Naive thymus-derived CD8-positive, alpha-beta T cell (primary cell): ENCODE measurements at places on chromosomes 4 and X. TPM values are rescaled to one million over a fixed set of nuclear protein-coding genes. Genes with fewer than 3 reads are reported as not detected.

RPA4 gene
- total RNA-seq: 0.41 TPM

IL2 gene
- not detected for total RNA-seq

NLGN3 gene
- total RNA-seq: 3.1 TPM

DNA sequence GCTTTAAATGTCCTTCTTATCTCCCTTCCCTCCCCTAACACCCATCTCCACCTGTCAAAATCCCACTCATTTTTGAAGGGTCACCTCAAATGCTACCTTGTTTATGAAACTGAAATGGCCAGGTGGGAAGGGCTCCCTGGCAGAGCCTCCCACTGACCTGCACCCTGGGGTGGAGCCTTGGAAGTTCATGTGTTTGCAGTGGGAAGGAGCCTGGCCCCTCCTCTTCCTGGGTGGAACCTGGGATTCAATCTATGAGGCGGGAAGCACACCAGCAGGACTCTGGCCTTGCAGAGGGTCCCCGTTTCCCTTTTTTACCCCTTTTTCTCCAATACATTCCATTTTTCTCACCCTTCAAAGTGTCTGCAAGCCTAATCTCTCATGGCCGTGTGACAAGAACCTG, 197.4 kb downstream of the ENOX2 start:
- no peak overlapping the region for H3K4me3 ChIP-seq
- H3K4me1 ChIP-seq: peaks cover 1% of the 10 kb centered on the region
- H3K27ac ChIP-seq: no peak overlapping the region
- no peaks in the 10 kb centered on the region for H3K36me3 ChIP-seq
- DNase-seq: no peak

DNA sequence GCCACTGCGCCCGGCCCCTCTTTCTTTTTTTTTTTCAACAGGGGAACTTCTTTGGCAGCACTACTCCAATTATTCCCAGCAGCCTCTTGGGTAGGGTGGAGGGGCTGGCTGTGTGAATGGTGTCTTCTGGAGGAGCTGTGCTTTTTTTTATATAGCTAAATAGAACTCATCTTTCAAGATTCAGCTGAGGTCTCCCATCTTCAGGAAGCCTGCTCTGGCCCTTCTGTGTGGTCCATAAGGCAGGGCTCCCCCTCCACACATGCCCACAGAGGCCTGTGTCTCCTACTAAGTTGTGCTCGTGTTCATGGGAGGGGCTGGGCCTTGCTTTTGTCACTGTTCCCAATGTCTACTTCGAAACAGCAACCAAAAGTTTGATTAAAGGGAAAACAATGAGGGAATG, 116.8 kb downstream of the AFAP1 start:
- no peak overlapping the region for H3K4me3 ChIP-seq
- peaks cover 10% of the 10 kb centered on the region for H3K4me1 ChIP-seq
- DNase-seq: no peak
- H3K27me3 ChIP-seq: no peaks in the 10 kb centered on the region
- no peak overlapping the region for H3K27ac ChIP-seq

DNA sequence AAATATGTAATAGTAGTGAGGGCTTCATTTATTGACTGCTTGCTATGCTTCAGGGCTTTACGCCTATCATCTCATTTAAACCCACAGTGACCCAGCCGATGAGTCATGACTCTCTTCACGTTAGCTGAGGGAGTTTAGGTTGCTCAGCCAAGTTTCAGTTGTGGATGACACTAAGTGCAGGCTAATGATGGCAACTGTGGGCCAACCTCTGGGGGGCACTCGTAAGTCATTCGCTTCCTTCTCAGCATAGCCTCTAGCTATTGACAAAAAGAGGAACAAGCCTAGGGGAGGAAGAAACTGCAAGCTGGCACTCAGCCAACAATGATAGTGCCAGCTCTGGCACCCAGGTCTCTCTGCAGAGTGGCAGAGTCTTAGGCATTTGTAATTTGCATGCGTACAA, 325.0 kb downstream of the ARHGAP10 start:
- H3K4me3 ChIP-seq: peak overlapping the region; percentile 59
- H3K36me3 ChIP-seq: peaks cover 19% of the 10 kb centered on the region
- peak; percentile 30 for DNase-seq
- peak overlapping the region; percentile 100 for H3K27ac ChIP-seq

- H3K36me3 ChIP-seq: no peaks in the 10 kb centered on the region
- no peak overlapping the region for H3K4me3 ChIP-seq
- H3K27me3 ChIP-seq: no peaks in the 10 kb centered on the region
- DNase-seq: no peak
- no peak overlapping the region for H3K27ac ChIP-seq
Measured at GRCh38 chrX:43964936-43965335, 8.3 kb downstream of the NDP start.

GRCh38 chr4:74235135-74235534, 73.1 kb upstream of the EPGN start:
- no peak overlapping the region for H3K27ac ChIP-seq
- no peaks in the 10 kb centered on the region for H3K27me3 ChIP-seq
- H3K4me3 ChIP-seq: no peak overlapping the region
- H3K4me1 ChIP-seq: no peaks in the 10 kb centered on the region

- no peaks in the 10 kb centered on the region for H3K36me3 ChIP-seq
- no peaks in the 10 kb centered on the region for H3K27me3 ChIP-seq
- H3K4me1 ChIP-seq: no peaks in the 10 kb centered on the region
- no peak for DNase-seq
Measured at GRCh38 chr4:11072463-11072862, 356.2 kb downstream of the HS3ST1 start.

DNA sequence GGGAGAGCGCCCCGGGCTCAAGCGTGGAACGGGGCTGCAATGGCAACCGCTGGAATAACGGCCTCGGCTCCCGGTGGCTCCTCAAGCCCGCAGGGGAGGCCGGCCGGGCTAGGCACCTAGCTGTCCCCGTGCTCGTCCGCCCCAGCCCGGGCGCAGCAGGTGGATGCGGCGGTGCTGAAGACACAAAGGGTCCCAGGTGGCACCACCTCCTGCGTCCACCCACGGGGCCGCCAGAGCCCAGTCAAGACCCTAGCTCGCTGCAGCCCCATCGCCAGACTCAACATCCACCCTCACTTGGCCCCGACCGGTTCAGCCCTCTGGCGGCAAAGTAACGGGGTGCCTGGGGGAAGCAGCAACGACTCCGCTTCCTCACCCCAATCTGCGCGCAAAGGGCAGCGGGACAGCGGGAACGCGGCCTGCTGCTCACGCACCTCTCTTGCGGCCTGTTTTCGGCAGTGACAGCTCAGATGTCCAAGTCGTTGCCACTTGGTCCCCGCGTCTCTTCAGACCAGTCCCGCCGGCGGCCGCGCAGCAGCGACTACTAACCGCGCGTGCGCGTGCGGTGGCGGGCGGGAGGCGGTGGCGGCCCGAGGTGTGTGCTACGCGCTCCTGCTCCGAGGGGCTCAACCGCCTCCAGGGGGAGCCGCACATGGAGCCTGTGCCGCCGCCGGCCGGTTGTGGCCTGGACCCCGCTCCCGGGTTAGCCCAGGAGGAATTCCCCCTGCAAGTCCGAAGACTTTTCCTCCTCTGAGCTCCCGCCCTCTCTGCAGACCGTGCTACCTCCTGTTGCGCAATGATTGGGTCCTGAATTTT, at the start of gene CLGN:
TSS of gene CLGN (minus strand) at position 543 of the 813 bp plus-strand sequence. CDS start 14,570 bp downstream, outside the sequence.
- H3K4me1 ChIP-seq: peaks cover 12% of the 10 kb centered on the region
- DNase-seq: peak; percentile 32
- H3K27ac ChIP-seq: no peak within 1 kb of the TSS
- H3K27me3 ChIP-seq: peaks cover 38% of the 10 kb centered on the region

DNA sequence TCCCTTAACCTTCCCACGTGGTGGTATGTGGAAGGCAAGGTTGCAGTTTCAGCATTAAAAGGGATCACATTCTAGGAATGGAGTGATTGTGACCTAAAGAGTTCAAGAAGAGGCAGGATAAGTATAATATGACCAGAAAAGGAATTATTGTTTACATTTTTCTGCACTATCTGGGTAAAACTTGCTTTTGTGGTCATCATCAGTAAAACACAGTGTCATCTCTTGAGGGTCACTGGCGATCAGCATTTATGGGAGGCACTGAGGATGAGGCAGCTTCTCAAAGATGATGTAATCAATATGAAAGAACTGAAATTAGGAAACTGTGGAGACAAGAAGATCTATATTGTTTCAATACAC, 88.7 kb downstream of the CFAP299 start:
- DNase-seq: no peak
- no peaks in the 10 kb centered on the region for H3K27me3 ChIP-seq
- H3K4me1 ChIP-seq: peaks cover 26% of the 10 kb centered on the region
- no peaks in the 10 kb centered on the region for H3K36me3 ChIP-seq
- H3K4me3 ChIP-seq: no peak overlapping the region
- peak overlapping the region; percentile 12 for H3K27ac ChIP-seq

DNA sequence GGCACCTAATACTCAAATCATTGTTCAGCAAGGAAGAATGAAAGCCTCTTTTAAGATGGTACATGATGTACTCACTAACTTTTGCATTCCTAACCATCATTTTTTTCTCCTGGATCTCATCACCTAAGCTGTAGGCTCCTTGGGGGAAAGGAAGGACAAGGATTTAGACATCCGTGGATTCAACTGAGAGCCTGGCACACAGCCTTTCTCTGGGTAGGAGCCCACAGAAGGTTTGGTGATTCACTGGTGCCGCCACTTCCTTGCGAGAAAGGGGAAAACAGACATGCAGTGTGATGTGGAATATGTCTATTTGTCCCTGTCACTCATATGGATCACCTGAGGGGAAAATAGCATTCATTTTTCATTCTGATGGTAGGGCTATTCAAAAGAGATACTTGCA, 147.3 kb downstream of the PCDH7 start:
- peaks cover 2% of the 10 kb centered on the region for H3K36me3 ChIP-seq
- H3K27me3 ChIP-seq: no peaks in the 10 kb centered on the region
- H3K27ac ChIP-seq: no peak overlapping the region
- no peak overlapping the region for H3K4me3 ChIP-seq
- DNase-seq: no peak
- H3K4me1 ChIP-seq: no peaks in the 10 kb centered on the region
